ENCODE measurements at places on chromosomes 6 and 20.

GRCh38 chr6:26554697-26555504 is 16.7 kb downstream of the HMGN4 start:
- peak; percentile 80 for DNase-seq

DNA sequence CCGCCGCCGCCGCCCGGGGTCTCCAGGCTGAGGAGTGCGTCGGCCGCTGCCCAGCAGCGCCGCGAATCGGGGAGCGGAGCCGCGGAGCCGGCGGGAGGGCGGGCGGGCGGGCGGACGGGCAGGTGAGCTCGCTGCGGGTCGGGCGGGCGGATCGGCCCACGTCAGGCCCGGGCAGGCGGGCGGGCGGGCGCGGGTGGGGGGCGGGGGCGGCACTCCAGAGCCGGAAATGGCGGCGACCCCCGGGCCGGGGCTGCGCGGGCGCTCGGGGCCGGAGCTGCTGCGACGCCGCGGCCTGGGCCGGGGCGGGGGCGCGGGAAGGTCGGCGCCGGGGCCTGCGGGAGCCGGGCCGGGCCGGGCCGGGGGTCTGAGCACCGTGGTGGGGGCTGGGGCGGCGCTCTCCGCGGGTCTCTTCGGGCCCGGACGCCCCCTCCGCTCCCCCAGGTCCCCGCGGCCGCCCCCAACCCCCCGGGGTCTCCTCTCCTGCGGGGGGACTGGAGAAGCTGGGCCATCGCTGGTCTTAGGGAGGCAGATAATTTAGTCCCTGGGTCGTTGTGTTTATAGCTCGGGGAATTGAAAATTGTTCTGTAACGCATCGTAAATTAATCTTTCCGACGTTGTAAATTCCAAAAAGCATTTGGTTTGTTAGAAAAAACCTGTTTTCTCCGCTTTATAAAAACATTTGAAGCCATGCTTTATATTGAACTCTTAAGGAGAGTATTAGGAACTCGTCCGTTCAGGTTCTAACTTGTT is 451 bp downstream of the DNAJC5 start:
- DNase-seq = no peak

DNA sequence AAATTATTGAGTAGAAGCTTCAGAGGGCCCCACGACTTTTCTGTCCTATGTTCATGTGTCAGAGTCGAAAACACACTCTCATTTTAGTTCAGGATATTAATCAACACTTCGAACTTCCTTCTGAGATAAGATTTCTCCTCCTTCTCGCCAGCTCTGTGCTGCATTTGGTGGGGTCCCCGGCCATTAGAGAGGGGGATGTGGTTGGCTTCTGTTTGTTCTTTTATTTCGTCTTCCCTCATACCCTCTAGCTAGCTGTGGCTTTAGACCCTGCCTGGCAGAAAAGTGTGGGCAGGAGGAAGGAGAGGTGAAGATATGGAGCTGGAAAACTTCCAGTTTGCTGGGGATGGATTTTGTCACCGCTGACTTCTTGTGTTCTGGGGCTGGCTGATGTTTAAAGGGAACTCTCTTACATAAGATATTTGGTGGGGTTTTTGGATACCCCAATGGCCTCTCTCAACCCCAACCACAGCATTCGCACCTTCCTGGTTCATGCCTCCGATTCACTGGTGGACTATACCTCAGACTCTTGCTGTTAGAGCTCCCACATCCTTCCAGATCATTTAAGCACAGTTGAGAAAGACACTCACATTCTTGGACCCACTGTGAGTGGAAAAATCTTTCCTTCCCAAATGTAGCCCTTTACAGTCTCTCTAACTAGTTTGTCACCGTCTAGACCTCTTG is 30.7 kb upstream of the TMX4 start:
- no peak for DNase-seq

GRCh38 chr6:133551436-133551835 is 310.3 kb downstream of the EYA4 start:
- no peak for DNase-seq

DNA sequence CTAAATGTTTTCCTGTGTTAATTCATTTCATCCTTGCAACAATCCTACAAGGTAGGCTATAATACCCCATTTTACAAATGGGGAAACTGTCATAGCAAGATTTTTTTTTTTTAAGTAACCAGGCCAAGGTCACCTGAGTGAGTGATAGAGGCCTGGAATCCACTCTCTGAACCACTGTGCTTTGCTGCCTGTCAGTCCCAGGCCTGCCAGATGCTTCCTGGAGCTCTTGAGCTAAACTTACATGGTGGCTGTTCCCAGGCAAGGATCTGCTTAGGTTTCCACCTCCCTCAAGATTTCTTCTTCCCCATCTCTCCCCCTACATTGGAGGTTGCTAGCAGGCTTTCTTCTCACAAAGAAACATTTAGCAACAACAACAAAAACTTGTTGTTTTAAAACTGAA is 32.7 kb upstream of the RNF8 start:
- DNase-seq = no peak

DNA sequence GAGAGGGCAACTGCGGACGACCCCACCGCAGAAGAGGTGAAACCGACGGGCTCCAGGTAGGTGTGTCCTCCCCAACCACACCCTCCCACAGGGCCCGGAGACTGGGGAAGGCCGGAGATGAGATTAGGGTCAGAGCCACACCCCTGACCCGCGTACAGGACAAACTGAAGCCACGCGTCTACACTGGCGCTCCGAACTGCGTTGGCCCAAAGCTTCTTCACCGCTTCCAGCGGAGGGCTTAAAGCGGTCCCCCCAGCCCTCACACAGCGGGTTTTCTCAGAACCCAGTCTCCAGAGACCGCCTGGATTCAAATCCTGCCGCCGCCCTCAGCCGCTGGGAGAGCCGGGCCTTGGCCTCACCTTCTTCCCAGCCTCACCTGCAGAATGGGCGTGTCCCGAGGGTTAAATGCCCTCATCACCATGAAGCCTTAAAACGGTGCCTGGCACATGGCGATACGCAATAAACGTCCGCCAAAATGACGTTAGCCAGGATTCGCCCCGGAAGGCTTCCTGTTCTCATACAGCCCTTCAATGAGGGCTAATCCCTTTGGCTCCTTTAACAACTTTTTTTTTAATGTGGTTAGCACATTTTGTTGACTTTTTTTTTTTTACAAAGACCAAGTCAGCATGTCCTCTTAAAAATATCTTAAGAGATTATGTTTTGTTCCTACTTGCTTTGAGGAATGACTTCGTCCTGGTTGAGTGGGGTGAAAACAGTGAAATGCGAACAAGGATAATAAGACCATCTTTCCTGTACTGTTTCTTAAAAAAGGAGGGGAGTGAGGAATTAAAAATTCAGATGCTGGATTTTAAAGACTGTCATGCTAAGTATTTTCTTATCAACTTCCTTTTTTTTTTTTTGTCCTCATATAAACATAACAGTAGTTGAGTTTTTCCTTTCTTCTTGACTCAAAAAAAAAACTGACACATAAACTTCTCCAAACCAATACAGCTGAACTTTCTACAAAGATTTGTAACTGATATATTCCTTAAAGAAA is 15.1 kb upstream of the ZNF217 start:
- DNase-seq = no peak

- peak; percentile 40 for DNase-seq
Observed at GRCh38 chr6:139881728-139882211, 507.3 kb upstream of the CITED2 start.

DNA sequence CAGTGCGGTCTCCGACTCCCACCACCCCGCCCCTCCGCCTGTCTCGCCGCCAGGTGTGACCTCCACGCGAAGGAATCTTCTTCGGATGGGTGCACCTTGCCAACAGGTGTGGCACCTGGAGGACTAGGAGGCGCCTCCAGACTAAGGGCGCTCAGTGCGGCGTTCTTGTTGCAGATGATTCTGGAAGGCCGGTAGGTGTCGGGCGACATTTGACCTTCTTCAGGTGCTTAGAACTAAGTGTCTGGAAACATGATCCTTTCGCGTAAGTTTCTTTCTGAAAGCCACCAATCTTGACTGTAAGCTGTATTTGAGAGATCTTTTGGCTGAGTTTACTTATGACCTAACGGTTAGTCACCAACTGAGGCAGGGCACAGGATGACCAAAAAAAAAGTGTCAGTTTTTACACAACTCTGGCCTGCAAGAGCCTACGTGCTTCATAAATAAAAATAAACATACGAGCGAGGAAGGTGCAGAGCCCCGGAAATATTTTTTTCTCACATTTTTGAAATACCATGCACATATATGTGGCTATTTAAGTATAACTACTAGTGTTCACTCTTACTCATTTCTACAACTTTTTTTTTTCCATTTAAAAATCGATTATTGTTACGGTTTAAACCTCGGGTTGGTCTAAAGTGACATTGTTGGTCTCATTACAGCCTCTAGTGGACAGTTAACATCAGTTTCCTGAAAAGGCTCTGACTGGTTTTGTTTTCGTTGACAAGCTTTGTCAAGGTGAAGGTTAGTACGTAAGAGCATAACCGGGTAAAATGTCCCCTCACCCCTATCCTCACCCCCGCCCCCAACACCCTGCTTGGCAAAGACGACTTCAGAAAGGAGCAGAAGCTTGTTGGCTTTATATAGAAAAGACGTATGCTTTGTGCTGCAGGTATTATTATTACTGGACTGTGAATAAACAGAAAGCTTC is 1.6 kb upstream of the ATXN1 start:
- peak; percentile 83 for DNase-seq

DNA sequence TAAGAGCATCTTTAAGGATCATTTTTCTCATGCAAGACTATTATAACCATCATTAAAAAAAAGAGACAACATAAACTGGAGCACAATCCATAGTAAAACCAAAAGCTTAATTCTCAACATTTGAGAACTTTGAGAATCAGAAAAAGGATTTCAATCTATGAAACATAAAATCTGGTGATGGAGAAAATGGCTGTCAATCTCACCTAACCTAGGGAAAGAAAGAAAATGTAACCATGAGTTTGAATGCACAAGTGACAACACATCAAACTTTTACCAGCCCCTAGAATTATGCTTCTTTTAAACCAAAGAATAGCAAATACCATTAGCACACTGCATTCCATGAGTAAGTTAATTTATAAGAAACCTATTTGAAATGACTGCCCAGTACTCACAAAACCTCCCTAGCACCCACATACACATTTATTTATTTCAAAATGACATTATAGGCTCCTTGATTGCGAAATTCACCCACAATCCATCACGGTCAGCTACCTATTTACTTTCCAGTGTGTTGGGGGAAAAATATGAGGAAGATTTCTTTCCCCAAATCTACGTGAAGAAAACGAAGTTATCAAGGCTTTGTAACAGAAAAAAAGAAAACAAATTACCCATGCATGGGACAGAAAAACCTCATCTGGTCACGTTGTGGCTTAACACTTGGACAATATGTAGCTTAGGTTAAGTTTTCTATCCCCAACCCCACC is 828 bp downstream of the ASCC3 start:
- DNase-seq = peak; percentile 7

DNA sequence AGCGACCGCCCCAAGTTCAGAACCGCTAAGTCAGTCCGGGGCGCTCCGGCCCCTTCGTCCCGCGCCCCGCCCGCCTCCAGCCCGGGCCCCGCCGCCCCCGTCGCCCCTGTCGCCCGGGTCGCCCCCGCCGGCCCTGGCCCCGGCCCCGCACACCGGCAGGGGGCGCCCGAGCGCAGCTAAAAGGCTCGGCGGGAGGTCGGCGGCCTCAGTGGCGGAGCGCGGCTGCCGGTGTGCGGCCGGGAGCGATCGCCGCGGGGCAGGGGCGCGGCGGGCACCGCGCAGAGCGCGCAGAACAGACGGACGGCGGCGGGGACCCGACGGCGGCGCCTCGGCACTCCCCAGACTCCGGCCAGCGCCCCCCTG is at the start of gene FNDC1:
FNDC1 (plus strand) TSS at position 208 of the 363 bp plus-strand sequence. CDS start 197 bp downstream, outside the sequence.
- DNase-seq = no peak

GRCh38 chr6:105821777-105822176 is 264.4 kb upstream of the PRDM1 start:
- no peak for DNase-seq

GRCh38 chr6:136288566-136289326 is 900 bp downstream of the BCLAF1 start:
- peak; percentile 90 for DNase-seq

GRCh38 chr6:117397536-117398227 is 28.1 kb downstream of the ROS1 start:
- peak; percentile 47 for DNase-seq

DNA sequence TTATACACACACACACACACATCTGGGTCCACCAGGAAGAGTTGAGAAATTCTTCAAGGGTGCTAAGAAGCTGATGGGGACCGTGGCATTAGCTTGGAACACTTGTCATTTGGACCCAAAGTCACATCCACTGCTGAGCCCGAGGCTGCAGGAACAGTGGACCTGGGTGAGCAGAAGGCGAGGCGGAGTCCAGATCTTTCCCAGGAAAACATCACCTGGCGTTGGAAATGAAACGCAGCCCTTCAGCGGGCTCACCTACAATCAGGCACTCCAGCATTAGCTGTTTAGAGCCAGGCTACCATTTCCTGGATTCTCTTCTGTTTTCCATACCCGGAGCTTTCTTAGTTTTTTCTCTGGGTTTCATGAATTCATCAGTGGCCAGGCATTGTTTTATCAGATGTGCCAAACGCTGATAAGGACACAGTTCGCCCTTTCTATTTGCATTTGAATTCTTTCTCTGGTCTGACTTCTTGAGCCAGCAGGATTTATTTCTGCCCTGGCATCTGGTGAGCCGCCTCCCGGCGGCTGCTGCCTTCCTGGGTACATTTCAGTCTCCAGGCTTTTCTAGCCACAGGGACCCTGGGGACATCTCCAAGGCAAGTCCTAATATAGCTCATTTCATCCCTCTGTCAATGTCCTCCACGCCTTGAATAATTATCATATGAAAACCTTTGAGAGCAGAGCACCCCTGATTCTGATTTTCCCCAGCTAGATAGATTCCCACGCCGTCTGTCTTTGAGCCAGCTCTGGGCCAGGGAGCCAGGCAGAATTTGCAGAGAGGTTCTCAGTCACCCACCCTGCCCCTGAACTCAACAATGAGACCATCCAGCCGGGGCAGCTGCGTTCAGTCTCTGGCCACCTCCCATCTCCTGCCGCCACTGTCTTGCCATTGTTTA is 170.9 kb downstream of the TTLL2 start:
- no peak for DNase-seq

- DNase-seq = no peak
Observed at GRCh38 chr6:71292001-71292400, 3.4 kb downstream of the OGFRL1 start.

GRCh38 chr20:8287340-8287739 is 155.3 kb downstream of the PLCB1 start:
- DNase-seq = no peak

DNA sequence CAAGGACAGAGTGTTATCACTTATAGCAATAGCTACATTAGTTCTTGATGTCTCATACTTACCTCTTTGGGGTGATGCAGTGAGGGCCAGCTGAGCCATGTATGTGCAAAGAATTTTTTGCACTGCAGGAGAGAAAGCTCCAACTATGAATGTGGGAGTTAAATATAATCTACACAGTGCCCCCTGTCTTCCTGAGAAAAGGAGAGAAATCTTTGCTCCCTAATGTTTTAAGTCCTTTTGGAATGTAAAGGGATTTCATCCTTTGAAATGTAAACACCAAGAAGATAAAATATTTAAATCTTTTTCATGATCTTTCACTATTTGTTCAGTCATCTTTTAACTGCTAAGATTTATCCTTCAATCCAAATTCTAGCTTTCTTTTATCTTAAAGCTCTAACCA is 822.1 kb downstream of the TENT5A start:
- DNase-seq = no peak

GRCh38 chr6:25508051-25508450 is 144.0 kb upstream of the SCGN start:
- no peak for DNase-seq
